ENCODE measurements at places on chromosomes 5 and 9.

DNA sequence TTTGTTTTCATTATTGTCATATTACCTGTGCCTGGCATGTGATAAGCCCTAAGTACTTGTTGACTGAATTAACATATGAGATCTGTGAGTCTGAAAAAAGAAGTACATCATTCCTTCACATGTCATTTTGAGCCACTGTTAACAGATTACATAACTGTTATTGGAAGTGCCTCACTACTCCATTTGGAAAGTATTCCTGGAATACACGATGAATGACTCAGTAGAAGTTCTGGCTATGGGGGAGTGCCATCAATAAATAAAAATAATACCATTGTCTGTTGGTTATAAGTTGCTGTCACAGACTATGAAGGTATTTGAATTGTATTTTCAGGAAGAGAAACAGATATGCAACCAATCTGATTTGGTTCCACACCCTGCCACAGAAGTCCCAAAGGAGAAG lies 12.9 kb downstream of the NIPSNAP3B start:
- no peak for DNase-seq

DNA sequence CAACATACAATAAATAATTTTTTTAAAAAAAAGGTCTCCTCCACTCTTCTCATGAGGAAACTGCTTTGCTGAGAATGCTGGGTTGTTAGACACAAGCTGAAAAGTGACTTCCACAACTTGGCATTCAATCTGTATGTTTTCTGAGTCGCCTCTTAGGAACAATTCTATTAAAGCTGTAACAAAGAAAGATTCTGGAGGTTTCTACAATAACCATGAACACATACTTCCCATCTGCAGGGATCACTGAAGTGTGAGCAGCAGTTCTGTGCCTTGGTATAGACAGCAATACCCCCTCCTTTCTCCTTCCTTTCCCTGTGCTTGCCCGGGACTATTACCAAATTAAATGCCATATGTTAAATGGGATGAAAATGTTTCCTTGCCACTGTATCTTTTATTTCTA lies 1.5 kb downstream of the DIRAS2 start:
- no peak for DNase-seq

- DNase-seq: no peak
These were observed 1426.2 kb upstream of the WWC1 start for GRCh38 chr5:166865206-166865605.

- no peak for DNase-seq
These were observed 99.0 kb upstream of the SSBP2 start for GRCh38 chr5:81849770-81850367.

DNA sequence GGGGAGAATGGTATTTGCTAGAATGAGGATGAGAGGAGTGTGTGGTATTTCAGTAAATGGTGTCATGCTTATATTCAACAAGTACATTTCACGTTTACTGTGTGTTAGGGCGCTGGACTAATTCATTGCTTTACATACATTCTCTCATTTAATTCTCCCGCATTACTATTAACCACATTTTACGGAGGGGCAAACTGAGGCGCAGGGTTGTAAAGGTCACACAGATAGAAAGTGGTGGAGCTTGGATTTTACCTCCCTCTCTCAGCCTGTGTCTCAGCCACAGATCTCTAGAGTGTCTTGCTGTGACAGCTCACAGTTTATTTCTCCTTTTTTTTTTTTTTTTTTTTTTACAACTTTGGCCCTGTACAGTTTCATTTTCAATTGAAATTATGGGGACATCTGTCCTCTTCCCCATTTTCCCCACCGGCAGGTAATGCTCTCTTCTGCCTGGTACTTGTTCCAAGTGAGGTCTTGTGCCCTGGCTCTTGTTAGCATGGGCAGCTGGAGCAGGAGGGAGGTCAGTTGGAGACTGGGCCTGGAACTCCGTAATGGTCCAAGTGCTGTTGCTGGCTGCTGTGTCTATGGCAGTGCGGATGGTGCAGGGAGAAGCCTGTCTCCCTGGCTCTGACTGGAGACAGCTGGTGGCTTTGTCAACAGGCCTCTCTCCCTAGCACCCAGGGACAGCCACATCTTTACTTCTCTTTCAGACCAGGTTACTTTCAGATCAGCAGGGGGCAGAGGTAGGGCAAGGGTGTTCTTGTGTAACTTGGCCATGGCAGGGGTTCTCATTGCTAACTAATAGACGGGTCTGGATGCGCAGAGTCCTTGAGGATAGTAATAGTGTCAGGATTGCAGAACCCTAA lies 20.5 kb upstream of the NDST1 start:
- peak; percentile 66 for DNase-seq

DNA sequence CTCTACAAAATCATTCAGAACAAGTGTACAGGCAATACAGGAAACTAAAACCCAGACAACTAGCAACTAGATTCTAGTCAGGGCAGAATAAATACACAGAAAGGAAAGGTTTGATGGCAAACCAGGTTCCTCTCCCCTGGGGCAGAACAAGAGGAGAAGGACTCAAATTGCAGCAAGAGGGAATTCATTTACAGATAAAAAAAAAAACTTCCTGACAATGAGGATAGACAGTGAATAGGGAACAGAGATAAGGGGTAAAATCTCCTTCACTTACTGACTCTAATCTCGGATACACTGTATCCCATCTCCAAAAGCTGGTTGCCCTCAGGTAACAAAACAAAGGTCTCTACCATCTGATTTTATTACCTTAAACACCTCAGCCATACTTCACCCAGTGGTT lies 244.0 kb downstream of the SEC61B start:
- DNase-seq: no peak

All from dermis blood vessel endothelial cell (primary cell).